Spinal cord (tissue), 10 donors: ENCODE measurements at places on chromosomes 5 and 9. TPM values are rescaled to one million over a fixed set of nuclear protein-coding genes. Genes with fewer than 3 reads are reported as not detected.
A peak's percentile ranks its signal among the peaks of the same experiment; 100 is the strongest.

Gene CCDC107
- 34.6 TPM for polyA plus RNA-seq

GRCh38 chr5:54341971-54342370 is 31.6 kb upstream of the ARL15 start:
- H3K27ac ChIP-seq, result no peak overlapping the region
- H3K4me1 ChIP-seq, result no peaks in the 10 kb centered on the region
- no peak overlapping the region for H3K4me3 ChIP-seq
- DNase-seq, result no peak
- H3K27me3 ChIP-seq, result no peaks in the 10 kb centered on the region

- no peaks in the 10 kb centered on the region for H3K36me3 ChIP-seq
- DNase-seq, result no peak
- no peaks in the 10 kb centered on the region for H3K27me3 ChIP-seq
- H3K27ac ChIP-seq, result no peak overlapping the region
- no peak overlapping the region for H3K4me3 ChIP-seq
Observed at GRCh38 chr5:76583163-76584047, 39.8 kb downstream of the F2RL2 start.

Gene ENG
- polyA plus RNA-seq, result 44.6 TPM

- H3K36me3 ChIP-seq, result no peaks in the 10 kb centered on the region
- no peak overlapping the region for H3K27ac ChIP-seq
- peaks cover 25% of the 10 kb centered on the region for H3K27me3 ChIP-seq
- no peak overlapping the region for H3K4me3 ChIP-seq
- peak; percentile 41 for DNase-seq
Observed at GRCh38 chr5:77181596-77182304, 28.7 kb upstream of the PDE8B start.

- H3K4me1 ChIP-seq, result peaks cover 21% of the 10 kb centered on the region
- H3K27me3 ChIP-seq, result peaks cover 2% of the 10 kb centered on the region
- no peak overlapping the region for H3K27ac ChIP-seq
- no peaks in the 10 kb centered on the region for H3K36me3 ChIP-seq
- H3K4me3 ChIP-seq, result no peak overlapping the region
- no peak for DNase-seq
Observed at GRCh38 chr9:38280251-38280800, 112.2 kb upstream of the ALDH1B1 start.

DNA sequence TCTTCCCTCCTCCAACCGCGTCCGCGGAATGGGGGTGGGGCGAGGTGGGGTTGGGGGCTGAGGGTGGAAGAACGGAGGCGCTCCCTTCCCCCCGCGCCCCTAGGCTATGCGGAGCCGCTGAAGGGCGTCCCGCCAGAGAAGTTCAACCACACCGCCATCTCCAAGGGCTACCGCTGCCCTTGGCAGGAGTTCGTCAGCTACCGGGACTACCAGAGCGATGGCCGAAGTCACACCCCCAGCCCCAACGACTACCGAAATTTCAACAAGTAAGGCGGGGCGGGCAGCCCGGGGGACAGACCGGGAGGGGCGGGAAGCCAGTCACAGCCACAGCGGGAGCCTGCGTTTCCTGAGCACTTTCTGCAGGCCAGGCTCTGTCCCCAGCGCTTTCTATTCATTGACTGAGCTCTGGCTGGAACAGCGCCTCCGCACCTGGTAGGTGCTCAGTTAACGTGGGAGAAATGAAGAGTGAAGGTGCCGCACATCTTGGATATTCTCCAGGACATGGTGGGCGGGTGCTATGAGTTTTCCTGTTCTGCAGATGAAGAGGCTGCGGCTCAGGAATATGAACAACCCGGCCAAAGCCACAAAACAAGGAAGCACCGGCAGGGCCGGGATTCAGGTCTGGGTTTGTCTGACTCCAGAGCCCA is 11.3 kb downstream of the MYOZ3 start:
- H3K36me3 ChIP-seq, result peaks cover 8% of the 10 kb centered on the region
- peaks cover 33% of the 10 kb centered on the region for H3K4me1 ChIP-seq
- peak overlapping the region; percentile 25 for H3K27ac ChIP-seq
- peaks cover 9% of the 10 kb centered on the region for H3K27me3 ChIP-seq
- H3K4me3 ChIP-seq, result peak overlapping the region; percentile 59
- DNase-seq, result no peak

Gene FCHSD1
- 11.9 TPM for polyA plus RNA-seq

DNA sequence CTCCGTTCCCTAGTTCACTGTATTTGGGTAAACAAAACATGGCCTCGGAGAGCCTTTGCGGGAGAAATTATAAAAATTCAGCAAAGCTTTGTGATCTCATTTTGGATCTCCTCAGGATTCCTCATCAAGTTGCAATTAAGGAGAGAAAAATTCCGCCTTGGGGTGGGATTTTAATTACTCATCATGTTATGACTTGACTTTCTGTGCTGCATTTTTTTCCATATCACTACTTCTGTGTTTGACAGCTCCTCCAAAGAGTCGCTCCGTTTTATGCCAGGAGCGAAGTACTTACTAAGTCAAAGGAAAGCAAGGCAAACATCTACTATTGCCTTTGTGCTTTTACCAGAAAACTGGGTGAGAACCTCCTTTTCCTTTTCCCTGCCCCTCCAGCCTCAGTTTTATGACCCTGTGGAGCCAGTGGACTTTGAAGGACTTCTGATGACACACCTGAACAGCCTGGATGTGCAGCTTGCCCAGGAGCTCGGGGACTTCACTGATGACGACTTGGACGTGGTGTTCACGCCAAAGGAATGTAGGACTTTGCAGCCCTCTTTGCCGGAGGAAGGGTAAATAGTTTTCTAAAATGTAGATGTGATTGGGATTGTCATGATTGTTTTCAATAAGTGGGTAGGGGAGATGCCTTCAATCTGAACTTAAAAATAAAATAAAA is 71.5 kb downstream of the DOCK8 start:
- no peaks in the 10 kb centered on the region for H3K4me1 ChIP-seq
- no peak overlapping the region for H3K27ac ChIP-seq
- H3K36me3 ChIP-seq, result no peaks in the 10 kb centered on the region
- H3K4me3 ChIP-seq, result no peak overlapping the region

DNA sequence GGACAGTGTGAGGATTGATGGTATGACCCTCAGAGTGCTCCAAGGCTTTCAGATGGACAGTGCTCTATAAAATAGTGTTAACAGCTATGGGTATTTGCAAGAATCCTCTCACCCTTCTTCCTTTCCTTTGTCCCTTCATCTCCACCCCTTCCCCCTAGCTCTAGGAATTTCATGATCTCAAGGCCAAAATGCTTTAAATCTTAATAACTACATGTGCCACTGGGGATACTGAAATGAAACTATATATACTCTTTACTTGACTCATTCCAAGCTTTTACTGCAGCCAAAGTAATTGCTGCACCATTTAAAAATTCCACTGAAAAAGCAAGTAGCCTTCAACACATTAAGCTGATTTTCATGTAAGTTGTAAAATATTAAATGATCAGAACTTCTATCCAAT is 361.6 kb upstream of the SLC30A5 start:
- H3K4me3 ChIP-seq, result no peak overlapping the region
- DNase-seq, result no peak
- H3K36me3 ChIP-seq, result no peaks in the 10 kb centered on the region
- no peaks in the 10 kb centered on the region for H3K27me3 ChIP-seq

Gene PAM
- polyA plus RNA-seq, result 150 TPM
